ENCODE measurements at places on chromosomes 6 and 20.

DNA sequence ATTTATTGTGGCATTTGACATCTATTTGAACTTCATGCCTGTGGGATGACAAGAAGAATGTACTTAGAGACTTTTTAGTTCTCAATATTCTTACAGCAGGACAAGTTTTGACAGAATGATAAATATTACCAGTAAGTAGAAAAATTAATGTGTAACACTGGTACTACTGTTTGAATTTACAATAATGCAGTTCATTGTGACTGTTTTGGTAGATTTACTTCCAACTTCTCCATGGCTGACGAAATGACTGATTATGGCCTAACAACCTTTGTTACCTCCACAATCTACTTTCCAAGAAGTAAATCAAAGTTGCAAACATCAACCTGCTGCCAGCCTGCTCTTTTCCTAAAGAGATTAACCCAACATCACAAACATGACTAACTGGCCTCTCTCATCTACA lies 38.5 kb downstream of the PAK5 start:
- DNase-seq: no peak

DNA sequence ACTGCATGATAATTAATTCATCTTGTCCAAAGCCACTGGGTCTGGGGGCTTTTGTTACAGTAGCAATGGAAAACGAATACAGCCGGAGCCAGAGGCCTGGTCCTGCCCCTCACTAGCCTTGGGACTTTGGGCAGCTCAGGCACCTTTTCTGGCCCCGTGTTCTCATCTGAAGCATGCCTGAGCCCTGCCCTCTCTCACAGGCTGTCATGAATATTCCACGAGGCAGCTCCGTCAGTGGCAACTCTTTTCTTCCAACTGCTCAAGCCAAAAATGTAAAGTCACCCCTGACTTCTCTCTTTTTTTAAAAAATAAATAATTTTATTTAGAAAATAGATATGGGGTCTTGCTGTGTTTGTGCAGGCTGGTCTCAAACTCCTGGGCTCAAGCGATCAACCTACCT lies 5.3 kb downstream of the BNIP5 start:
- no peak for DNase-seq

DNA sequence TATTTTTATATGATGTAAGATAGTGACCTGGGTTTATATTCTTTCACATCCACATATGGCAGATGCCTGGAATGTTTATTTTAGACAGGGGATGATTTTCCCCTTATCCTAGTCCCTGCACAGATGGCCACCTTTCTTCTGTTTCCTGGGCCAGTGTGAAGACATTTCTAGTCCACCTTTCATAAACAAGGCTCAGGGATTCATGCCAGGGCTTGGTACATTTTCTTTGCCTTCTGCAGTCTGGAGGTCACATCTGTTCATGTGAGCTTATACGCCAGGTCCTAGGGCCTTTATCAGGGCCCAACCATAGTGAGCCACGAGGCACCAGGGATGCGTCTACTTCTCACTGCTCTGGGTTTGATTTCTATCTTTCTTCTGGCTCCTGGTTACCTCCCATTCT lies 38.0 kb upstream of the ERVFRD-1 start:
- no peak for DNase-seq

DNA sequence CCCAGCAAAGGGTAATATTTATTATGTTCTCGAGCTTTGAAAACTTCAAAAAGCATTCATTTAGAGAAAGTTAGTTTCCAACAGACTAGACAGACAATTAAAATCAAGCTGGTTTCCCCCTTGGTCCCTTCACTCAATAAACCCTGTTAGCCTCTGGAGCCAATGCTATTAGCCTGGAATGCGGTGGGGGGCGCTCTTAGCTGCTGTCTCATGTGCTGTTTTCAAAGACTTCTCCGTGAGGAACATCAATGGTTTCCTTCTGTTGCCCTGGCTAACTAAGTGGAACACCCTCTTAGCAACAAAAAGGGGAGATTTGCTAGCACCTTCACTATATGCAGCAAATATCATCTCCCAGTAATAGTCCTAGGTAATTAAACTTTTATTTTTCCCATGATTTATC lies 86.4 kb downstream of the LY86 start:
- DNase-seq: no peak

DNA sequence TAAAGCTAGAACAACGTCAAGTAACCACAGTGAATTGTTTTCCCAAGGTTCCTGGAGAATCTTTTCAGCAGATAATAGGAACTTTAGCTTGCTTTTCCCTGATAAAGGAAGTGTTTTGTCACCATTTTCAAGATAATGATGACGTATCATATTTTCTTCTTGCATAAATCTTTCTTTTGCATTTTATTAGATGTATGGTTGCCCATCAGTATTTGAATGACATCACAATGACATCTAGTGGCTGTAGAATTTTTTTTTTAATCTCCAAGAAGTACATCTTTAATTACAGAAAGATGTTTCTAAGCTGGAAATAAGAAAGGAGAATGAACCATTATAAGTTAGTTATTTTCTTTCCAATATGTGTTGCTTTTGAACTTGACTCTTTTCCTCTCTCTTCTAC lies 83.0 kb downstream of the CENPW start:
- no peak for DNase-seq

DNA sequence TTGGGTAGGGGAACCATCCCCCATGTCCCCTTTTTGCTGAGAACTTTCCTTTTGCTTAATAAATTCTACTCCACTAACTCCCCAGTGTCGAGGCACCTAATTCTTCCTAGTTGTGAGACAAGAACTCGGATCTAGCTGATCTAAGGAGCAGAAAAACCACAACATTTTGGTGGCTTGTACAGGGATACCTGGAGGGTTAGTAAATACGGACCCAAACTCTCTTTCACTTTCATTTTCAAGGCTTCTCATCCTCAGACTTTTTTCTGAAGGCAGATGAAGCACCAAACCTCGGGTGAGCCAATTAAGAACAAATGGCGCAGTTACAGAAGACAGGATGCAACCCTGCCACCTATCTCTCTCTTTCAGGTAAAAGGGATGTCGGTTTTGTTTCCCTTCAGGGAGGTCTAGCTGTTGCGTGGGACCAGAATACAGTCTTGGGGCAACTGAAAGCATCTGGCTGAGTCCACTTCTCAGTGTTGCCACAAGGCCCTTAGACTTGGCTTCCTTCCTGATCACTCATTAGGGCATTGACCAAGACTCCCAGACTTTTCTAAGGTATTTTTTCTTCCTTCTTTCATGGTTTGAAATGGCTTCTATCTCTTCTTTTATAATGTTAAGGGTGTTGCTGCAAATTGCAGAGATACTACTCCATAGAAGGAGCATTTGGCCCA lies 11.1 kb upstream of the HTR1B start:
- no peak for DNase-seq

GRCh38 chr20:44051661-44052000 lies 135.4 kb downstream of the JPH2 start:
- no peak for DNase-seq

- DNase-seq: no peak
Measured at GRCh38 chr6:56345376-56345995, 98.1 kb upstream of the COL21A1 start.

DNA sequence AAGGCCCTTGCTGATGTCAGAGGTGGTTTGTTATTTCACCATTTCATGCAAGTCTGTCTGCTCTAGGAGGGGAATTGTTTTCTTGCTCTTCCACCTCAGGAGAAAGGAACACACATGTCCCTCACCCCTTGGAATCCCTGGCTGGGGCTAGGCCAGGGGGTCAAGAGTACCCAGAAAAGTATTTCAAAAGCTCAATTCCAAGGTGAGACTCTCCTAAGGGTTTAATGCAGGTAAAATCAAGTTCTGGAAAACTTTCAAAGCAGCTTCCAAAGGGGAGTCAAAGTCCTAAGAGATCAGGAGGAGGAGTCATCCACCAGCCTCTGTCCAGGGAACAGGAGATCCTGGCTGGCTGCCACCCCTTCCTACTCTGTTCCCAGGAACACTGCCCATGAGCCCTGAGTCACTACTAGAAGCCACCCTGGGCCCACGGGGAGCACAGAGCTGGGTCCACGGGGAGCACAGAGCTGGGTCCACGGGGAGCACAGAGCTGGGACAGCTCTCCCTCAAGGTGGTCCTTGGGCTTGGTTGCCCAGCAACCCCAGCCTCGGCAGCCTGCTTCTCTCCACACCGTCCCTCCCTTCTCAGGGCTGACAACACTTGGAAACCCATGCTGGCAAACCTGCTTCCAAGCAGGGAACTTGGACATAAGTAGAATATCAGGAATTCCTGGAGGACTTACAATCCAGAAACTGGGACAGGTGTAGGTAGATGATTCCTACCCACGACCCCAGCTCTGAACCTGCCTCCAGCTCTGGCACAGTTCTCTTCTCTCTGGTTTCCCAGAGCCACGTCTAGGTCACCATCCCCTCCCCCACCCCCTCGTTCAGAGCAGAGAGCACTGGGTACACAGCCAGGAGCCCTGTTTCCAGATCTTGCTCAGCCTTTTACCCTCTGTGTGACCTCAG lies 35.3 kb upstream of the CDKN1A start:
- no peak for DNase-seq

DNA sequence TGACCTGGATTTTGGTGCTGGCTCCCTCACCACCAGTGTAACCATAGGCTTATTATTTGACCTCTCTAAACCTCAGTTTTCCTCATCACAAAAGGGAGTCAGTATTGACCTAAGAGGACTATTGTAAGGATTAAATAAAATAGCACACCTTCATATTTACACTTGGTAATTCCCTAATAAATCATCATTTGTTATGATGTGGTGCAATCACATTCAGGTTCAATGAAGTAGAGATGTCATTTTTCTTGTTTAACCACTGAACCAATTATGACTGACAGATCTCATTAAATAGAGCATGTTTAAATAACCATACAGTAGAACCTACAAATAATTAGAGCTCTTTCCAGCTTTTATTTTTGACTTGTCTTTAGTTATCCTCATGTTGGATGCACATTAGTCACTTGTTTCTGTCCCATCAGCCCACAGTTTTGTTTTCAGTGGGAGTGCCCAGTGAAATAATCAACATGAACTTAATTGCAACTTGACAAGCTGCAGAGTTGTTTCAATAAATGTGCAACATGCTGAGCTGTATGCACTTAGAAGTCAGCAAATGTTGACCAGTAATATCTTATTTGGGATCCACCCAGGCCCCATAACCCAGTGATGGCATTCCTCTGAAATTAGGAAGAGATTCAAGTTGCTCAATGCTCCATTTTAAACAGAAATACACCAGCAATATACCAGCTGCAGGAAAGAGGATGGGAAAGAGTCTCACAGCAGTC lies 451.7 kb upstream of the MARCKS start:
- no peak for DNase-seq

DNA sequence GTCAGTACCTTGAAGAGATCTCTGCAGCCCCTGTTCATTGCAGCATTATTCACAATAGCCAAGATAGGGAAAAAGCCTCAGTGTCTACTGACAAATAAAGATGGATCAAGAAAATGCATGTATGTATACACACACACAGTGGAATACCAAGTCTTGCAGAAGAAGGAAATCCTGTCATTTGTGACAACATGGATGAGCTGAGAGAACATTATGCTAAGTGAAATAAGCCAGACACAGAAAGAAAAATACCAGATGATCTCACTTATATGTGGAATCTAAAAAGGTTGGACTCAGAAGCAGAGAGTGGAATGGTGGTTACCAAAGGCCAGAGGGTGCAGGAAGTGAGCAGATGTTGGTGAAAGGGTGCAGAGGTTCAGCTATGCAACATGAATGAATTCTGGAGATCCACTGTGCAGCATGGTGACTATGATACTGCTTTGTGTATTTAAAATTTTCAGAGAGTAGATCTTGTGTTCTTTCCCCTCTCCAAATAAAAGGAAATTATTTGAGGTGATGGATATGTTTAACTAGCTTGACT lies 11.0 kb upstream of the SLC22A1 start:
- DNase-seq: no peak

DNA sequence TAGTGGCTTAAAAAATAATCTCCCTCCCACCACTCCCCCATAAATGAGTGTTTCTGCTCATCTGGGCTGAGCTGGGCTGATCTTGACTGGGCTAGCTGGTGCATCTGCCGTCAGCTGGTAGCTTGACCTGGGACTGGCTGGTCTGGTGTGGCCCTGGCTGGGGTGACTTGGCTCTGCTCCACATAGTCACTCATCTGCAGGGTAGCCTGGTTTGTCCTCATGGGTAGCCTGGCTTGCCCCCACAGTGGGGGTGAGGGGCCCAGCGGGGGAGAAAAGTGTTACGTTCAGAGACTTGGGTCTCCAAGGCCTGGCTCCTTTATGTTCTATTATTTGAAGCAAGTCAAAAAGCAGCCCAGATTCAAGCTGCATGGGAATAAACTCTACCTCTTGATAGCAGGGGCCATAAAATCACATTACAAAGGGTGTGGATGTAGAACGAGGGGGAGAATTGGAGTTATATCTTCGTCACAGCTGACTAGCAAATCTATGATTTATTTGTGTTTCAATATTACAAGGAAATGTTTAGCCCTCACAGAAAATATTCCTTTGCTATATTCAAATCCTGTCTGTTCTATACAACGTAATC lies 32.9 kb downstream of the EDN3 start:
- no peak for DNase-seq

GRCh38 chr6:56526860-56527544 lies 115.7 kb downstream of the DST start:
- no peak for DNase-seq

- DNase-seq: peak; percentile 81
Measured at GRCh38 chr6:29628419-29629281, 4.3 kb downstream of the GABBR1 start.

DNA sequence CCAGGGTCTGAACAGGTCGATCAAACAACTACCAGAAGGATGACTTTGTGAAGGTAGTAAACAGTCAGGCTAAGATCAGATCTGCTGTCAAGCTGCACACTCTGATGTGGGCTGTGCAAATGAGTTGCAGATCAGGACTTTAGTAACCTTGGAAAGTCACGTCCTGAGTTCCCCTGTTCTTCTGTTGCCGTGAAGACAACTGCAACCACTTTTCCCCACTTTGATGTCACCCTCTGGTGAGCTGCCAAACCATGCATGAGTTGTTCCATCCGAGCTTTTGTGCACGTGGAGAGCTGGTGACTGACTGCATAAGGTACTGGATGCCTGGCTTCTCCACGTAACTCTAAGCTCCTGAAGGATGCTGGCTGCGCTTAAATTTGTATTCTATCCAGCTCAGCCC lies 111.0 kb downstream of the CD83 start:
- DNase-seq: no peak

Data from mesothelial cell of epicardium (in vitro differentiated cells).